ENCODE measurements at places on chromosomes 11 and 22.

DNA sequence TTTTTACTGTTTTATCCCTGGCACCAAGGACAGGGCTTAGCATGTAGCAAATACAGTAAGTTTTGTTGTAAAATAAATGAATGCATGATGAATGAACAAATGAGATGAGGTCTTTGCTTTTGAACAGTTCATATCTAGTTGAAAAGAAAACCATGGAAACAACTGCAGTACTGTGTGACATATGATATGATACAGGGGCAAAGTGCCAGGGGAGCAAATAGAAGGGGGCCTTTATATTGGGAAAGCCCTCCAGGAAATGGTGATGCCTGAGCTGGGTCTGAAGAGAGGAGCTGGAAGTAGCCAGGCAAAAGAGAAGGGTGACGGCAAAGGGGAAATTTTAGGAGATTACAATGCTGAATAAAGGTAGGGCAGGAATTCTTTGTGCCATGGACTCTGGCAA is 63.8 kb upstream of the UCP3 start:
- DNase-seq = no peak

DNA sequence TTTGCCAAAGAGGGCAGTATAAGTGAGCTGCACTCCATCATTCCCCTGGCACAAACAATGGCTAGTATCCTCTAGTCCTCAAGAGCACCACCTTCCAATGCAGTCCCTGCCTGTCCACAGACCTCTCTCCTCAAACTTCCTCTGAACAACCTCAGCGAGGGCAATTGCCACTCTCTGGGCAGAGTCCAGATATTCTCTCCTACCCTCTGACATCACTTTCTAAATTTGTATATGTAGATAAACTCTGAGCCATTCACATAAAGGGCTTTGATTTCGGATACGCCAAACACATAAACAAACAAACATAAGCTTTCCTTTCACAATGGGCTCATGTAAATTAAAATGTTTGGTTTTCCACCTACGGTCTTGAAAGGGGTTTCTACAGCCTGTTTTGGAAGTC is 3.0 kb upstream of the SLC43A3 start:
- no peak for DNase-seq

- DNase-seq = no peak
Measured at GRCh38 chr11:61310749-61311148, 15.6 kb upstream of the VWCE start.

- DNase-seq = no peak
Measured at GRCh38 chr11:97995874-97996273, 1024.9 kb upstream of the CNTN5 start.

DNA sequence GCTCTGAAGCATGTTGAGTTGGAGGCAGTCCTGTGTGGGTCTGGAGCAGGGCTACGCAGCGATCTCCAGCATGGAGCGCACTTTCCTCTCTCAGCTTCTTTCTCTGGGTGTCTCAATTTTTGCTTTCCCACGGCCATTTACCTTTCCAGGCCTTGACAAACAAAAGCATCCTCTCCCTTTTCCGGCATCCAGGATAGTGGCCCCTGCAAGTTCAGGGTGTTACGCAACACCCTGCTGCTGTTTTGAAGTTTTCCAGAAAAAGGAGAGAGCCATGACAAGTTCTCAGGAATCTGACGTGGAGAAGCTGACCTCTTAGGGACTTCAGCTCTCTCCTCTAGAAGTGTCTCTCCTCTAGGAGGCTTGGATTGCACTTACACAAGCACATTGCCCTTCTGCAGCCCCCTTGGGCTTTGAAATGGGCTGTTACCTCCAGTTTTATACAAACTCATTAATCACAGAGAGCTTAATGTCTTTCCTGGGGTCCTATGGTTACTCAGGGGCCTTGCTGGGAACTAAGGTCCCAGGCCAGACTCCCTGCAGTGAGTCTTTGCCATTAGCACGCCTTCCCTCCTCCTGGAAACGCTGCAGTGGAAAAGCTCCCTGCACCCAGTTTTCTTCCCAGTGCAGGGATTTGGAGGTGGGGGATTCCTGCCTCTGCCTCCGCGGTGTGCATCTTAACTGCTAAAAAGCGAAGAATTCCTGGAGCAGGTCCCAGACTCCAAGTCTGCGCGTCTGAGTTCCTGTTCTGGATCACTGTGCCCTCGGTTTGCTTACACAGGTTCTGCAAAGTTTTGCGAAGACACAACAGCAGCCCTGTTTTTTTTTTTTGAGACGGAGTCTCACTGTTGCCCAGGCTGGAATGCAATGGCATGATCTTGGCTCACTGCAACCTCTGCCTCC is 80.4 kb downstream of the BARX2 start:
- DNase-seq = no peak

DNA sequence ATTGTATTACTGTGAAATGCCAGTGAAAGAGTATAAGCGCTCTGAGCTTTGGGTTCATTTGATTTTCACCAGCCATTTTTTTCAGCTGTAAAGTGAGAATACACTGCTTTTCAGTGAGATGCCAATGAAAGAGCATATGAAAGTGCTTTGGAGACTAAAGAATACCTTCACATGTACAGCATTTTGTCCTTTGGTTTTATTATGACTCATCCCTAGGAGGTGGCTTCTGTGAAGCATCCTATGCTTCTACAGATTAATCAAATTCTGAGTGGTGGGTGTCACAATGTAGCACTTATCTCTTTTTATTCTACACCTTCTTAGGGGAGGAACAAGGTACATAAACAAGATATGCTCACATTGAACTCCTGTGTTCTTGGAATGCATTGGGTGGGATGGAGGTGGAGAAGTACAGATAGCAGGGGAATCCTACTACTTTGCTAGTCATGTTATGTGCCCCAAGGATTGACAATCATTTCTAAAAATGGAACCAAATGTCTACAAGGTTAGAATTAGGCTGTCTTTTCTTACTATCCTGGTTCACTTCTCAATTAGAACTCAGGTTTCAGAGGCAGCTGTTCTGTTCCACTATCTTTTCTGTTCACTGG is 18.7 kb downstream of the TRIM44 start:
- no peak for DNase-seq

DNA sequence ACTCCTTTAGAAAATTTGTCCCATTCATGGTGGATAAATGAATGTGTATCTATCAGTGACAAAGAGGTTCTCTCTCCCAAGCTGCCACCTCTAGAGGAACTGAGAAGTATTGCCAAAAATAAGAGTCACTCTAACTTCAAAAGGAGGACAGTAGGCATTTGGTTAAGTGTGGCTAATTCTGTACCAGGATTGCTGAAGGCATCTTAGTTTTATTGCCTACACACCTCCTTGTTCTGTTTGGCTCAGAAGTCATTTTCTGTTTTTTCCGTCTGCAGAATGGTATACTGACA is 189.0 kb upstream of the MPPED2 start:
- no peak for DNase-seq

- no peak for DNase-seq
Measured at GRCh38 chr22:44427611-44428470, 70.2 kb downstream of the RTL6 start.

- no peak for DNase-seq
Measured at GRCh38 chr11:69285091-69285490, 8.9 kb upstream of the MYEOV start.

Measured in stimulated activated CD4-positive, alpha-beta T cell treated with anti-CD3 and anti-CD28 coated beads, Interleukin-1b, Interleukin-23, amount 100 ng/mL, for 1 hour (primary cell).